ENCODE measurements at places on chromosomes 11 and 22. TPM values are rescaled to one million over a fixed set of nuclear protein-coding genes. Genes with fewer than 3 reads are reported as not detected.

GALNT18 gene
- 29.4 TPM for total RNA-seq

SLC2A11 gene
- total RNA-seq, result 15.1 TPM

SLC37A2 gene
- total RNA-seq, result 10.2 TPM

ABCC8 gene
- 5.7 TPM for total RNA-seq

All from prostate gland (tissue), 2 donors.